ENCODE measurements at places on chromosomes 11 and 22.

DNA sequence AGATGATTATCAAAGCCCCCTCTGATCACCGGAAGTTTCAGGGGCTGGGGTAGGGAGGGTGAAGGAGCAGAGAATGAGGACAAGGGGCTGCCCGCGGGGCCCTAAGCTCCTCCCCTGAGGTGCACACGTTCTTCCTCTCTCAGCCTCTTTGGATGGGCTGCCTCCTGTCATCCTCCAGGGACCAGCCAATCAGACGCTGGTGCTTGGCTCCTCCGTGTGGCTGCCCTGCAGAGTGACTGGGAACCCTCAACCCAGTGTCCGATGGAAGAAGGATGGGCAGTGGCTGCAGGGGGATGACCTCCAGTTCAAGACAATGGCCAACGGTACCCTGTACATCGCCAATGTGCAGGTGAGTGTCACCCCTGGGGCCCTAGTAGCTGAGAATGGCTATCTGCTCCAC, 7.5 kb downstream of the ROBO3 start:
- DNase-seq: no peak

DNA sequence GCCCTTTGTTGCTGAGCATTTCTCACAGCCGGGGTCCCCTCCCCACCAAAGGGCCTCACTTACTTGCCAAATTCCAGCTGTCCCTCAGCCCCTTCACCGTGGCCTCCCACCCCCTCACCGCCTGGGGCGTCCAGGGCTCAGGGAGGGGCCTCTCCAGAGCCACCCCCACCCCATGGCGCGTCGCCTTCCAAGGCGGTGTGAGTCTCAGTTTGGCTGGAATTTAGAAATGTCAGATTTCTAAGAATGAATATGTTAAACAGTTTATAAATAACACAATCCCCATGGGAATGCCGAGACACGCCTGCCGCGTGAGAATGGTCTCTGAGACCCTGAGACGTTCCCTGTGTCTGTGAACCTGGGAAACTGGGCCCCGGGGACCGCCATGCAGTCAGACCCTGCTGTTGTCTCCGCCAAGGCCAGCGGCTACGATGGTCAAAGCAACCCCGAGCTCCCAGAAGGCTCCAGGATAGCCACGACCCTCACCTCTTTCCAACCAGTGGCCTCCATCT, 28.9 kb downstream of the CELSR1 start:
- DNase-seq: no peak

GRCh38 chr11:1034456-1035295, 1.8 kb downstream of the MUC6 start:
- no peak for DNase-seq

DNA sequence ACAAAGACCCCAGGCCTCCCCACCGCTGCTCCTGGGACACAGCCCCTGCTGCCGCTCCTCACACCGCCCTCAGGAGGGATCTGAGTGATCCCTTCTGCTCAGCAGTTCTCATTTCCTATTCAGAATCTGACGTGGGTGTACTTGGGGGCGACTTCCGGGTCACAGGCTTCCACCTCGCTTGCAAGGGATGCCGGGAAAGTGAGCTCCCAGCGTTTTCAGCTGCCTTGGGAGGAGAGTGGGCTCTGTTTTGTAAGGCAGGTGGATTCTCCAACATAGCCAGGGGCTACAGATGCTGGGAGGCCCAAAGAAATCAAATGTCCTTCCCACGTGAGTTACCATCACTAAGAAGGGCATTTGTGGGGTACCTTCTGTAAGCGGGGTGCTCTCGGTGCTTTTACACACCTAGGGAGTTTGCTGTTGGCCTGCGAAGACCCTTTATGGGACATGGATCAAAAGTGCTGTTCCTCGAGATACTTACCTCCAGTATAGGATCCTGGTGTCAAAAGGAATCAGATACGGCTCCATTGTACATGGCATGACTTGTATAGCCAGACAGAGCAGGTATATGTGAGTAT, 9.7 kb upstream of the LRRC10B start:
- no peak for DNase-seq

GRCh38 chr11:12695221-12695794, 21.1 kb downstream of the TEAD1 start:
- DNase-seq: no peak

- no peak for DNase-seq
Measured at GRCh38 chr11:115506954-115507675, 2.9 kb upstream of the CADM1 start.

Measured in HTR-8/SVneo (cell line).